ENCODE measurements at places on chromosomes 5 and 9. TPM values are rescaled to one million over a fixed set of nuclear protein-coding genes. Genes with fewer than 3 reads are reported as not detected.

SVEP1 gene
- 0.39 TPM for total RNA-seq

GCNT4 gene
- total RNA-seq, result 0.71 TPM

GRCh38 chr5:14983666-14984441 lies 112.3 kb upstream of the ANKH start:
- no peak for DNase-seq

DNA sequence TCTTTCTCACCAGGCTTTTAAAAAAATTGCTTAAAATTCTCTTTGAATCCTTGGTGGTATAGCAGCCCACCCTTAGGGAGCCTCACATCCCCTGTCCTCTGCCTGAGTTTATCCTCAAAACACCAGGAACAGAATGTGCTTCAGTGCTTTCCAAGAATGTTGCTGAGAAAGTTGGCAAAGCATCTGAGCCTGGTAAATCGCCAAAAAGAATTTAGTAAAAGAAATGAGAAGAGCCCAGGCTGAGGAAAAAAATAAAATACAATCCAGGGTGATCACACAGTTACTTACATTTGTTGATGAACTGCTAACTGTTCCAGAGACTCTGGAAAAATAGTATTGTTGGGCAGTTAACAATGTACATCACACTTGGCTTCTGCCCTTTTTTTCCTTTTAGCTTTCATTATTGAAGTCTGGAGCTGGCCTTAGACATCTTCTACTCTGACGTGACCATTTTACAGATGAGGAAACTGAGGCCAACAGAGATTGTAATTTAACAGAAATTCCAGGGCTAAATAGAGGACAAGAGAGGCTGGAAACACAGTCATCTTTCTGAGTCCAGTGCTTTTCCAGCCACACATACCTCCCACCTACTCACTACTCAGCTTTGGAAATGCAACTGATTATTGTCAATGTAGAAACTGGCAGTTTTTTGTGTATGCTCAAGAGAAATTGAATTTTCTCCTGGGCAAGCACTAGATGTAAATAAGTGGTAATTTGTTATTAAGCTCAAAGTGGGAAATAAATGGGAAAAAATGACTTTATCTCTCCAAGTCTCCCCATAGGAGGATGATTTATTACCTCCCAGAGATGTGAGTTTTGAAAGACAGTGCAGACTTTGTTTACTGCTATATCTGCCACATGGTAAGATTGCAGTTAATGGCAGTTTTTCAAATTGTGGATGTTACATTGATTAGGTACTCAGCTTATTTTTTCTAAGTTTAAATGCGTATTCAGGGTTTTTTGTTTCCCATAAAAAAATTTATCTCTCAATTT lies 86.7 kb upstream of the ALDH1A1 start:
- DNase-seq, result no peak

- no peak for DNase-seq
These were observed 325.7 kb downstream of the SLF1 start for GRCh38 chr5:94944160-94944559.

Data from WTC11 (cell line).